Testis (tissue), 5 donors: ENCODE measurements at places on chromosomes 5 and 9. TPM values are rescaled to one million over a fixed set of nuclear protein-coding genes. Genes with fewer than 3 reads are reported as not detected.

DNA sequence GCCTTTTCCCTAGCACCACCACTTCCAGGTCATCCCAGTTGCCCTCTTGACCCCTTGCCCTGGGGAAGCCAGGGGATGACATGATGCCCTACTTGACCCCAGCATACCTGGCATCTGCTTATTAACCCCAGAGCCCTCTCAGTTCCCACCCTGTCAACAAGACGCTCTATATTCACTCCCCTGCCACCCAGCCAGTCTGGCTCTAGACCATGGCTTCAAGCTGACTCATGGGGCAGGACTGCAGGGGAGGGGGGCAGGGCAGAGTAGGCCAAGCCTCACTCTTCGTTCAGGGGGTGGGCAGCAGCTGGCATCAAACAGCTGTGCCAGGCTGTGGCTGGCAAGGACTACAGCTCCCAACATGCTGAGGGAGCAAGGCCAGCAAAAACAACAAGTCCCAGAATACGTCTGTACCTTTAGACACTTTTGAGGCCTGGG, 5.3 kb downstream of the ATOSB start:
- H3K36me3 ChIP-seq: no peaks in the 10 kb centered on the region
- DNase-seq: peak; percentile 9
- peaks cover 36% of the 10 kb centered on the region for H3K4me1 ChIP-seq
- H3K27me3 ChIP-seq: no peaks in the 10 kb centered on the region

GRCh38 chr5:15938186-15938585, 241.4 kb downstream of the MARCHF11 start:
- H3K27ac ChIP-seq: no peak overlapping the region
- H3K27me3 ChIP-seq: no peaks in the 10 kb centered on the region
- no peaks in the 10 kb centered on the region for H3K36me3 ChIP-seq
- DNase-seq: no peak

DNA sequence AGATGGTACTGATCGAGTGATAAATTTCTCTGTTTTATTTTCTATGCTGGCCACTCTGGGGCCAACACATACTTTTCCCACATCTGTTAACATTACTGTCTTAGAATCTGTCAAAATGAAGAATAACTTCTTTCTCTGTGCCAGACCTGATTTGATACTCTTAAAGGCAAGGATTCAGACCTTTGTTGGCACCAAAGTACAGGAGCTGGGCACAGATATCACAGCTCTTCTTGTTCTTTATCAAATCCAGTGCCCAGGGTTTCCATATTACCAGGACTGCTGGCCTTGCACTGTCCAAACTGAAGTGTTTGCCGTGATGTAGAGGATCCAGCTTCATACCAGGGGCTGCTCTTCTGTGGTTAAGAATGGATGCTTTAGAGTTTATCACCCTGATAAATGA, 20.9 kb downstream of the ZNF474 start:
- H3K36me3 ChIP-seq: no peaks in the 10 kb centered on the region
- DNase-seq: no peak
- H3K4me1 ChIP-seq: peaks cover 4% of the 10 kb centered on the region
- no peaks in the 10 kb centered on the region for H3K27me3 ChIP-seq
- no peak overlapping the region for H3K4me3 ChIP-seq

DNA sequence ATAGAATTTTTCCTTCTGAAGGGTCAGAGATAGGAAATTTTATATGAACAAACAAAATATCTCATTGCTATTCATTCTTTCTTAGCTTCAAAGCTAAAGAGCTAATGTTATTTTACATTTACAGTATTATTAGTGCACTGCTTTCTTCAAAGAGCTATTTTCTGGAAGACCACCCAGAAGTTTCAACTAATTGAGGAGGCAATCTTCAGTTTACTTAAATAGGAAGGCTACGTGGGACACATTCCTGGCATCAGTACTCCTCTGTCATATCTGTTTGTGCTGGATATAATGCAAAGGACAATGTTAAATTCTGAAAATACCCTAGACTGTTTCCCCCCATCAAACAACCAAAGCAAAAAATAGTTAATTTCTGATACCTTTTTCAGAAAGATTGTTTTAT, 30.8 kb downstream of the HAPLN1 start:
- no peaks in the 10 kb centered on the region for H3K36me3 ChIP-seq
- no peaks in the 10 kb centered on the region for H3K27me3 ChIP-seq
- H3K4me1 ChIP-seq: no peaks in the 10 kb centered on the region
- H3K27ac ChIP-seq: no peak overlapping the region
- no peak overlapping the region for H3K4me3 ChIP-seq
- no peak for DNase-seq

- H3K36me3 ChIP-seq: no peaks in the 10 kb centered on the region
- H3K4me1 ChIP-seq: no peaks in the 10 kb centered on the region
- no peak for DNase-seq
- H3K27me3 ChIP-seq: no peaks in the 10 kb centered on the region
- no peak overlapping the region for H3K4me3 ChIP-seq
- H3K27ac ChIP-seq: no peak overlapping the region
Observed at GRCh38 chr9:120562861-120563443, 17.0 kb downstream of the CDK5RAP2 start.

DNA sequence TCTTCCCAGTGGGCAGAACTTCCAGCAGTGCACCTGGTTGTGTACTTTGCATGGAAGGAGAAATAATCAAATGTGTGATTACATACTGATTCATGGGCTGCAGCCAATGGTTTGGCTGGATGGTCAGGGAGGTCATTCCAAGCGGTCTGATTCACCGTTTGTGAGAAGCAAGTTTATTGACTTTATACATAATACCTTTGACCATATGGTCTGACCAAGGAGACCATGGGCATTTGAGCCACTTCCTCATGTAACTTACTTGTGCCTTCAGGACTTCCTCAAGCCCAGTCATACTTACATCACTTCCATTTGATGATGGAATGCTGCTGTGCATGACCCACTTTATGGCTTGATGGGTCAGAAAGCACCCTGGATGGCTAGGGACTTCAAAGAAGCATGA, 41.1 kb downstream of the DAP start:
- no peak overlapping the region for H3K4me3 ChIP-seq
- H3K27ac ChIP-seq: no peak overlapping the region
- H3K27me3 ChIP-seq: no peaks in the 10 kb centered on the region
- H3K36me3 ChIP-seq: no peaks in the 10 kb centered on the region
- H3K4me1 ChIP-seq: no peaks in the 10 kb centered on the region
- DNase-seq: no peak

DNA sequence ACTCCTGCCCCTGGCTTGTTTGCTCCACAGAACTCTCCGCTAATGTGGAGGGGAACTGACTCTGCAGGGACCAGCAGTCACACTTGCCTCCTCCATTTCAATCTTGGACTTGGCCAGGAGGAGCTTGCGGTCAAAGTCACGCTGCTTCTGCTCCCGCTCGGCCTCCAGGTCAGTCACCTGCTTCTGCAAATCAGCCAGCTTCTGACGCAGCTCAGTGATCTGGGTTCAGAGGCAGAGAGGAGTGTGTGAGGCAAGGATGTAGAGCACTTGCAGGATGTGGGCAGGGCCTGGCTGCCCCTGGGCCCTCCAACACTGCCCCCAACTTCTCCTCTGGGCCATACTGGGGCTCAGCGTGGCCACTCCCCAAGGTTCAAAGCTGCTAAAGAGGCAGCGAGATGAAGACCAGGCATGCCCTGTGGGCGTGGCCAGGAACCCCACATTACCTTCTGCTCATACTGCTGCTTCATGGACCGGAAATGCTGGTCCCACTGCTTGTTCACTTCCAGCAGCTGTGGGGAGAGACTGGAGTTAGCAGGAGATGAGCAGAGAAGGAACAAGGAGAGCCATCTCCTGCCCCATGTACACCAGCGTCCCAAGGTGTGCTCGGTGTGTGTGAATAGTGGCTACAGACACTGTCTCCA, 22.2 kb downstream of the GPX3 start:
- peaks cover 33% of the 10 kb centered on the region for H3K4me1 ChIP-seq
- H3K4me3 ChIP-seq: no peak overlapping the region
- DNase-seq: no peak
- H3K36me3 ChIP-seq: no peaks in the 10 kb centered on the region
- no peaks in the 10 kb centered on the region for H3K27me3 ChIP-seq

GRCh38 chr9:136031741-136032730, 63.1 kb downstream of the NACC2 start:
- peaks cover 14% of the 10 kb centered on the region for H3K4me1 ChIP-seq
- H3K4me3 ChIP-seq: no peak overlapping the region
- DNase-seq: no peak
- H3K27me3 ChIP-seq: no peaks in the 10 kb centered on the region
- H3K36me3 ChIP-seq: no peaks in the 10 kb centered on the region

GRCh38 chr9:127219520-127219919, 45.1 kb upstream of the GARNL3 start:
- no peak for DNase-seq
- H3K36me3 ChIP-seq: no peaks in the 10 kb centered on the region
- no peak overlapping the region for H3K4me3 ChIP-seq

GRCh38 chr5:142814122-142814521, 43.9 kb downstream of the ARHGAP26 start:
- H3K36me3 ChIP-seq: no peaks in the 10 kb centered on the region
- no peaks in the 10 kb centered on the region for H3K27me3 ChIP-seq
- peak overlapping the region; percentile 84 for H3K27ac ChIP-seq

GRCh38 chr5:68268101-68268851, 52.7 kb downstream of the PIK3R1 start:
- no peaks in the 10 kb centered on the region for H3K36me3 ChIP-seq
- no peaks in the 10 kb centered on the region for H3K27me3 ChIP-seq
- no peak overlapping the region for H3K4me3 ChIP-seq
- DNase-seq: no peak
- H3K4me1 ChIP-seq: peaks cover 31% of the 10 kb centered on the region

DNA sequence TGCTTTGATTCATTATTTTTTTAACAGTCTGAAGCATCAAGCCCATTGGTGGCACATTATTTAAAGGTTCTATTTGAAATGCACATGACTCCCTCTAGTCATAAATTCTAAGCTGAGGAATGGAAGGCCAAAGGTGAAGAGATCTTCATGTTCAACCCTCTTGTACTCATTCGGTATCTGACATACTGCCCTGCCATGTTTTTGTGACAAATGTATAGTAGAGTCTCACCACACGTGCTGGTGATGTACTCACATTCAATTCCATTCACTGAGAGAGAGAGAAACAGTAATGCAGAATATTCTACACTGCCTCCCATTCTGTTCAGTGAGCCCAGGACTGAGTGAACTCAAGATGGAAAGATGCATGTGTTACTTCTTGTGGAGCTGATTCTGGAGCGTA, 98.3 kb downstream of the GDA start:
- no peaks in the 10 kb centered on the region for H3K27me3 ChIP-seq
- H3K36me3 ChIP-seq: no peaks in the 10 kb centered on the region
- H3K27ac ChIP-seq: no peak overlapping the region
- no peak for DNase-seq

- H3K4me1 ChIP-seq: no peaks in the 10 kb centered on the region
- H3K36me3 ChIP-seq: no peaks in the 10 kb centered on the region
- DNase-seq: no peak
- H3K27me3 ChIP-seq: no peaks in the 10 kb centered on the region
Observed at GRCh38 chr5:146888351-146888978, 9.9 kb upstream of the PPP2R2B start.

DNA sequence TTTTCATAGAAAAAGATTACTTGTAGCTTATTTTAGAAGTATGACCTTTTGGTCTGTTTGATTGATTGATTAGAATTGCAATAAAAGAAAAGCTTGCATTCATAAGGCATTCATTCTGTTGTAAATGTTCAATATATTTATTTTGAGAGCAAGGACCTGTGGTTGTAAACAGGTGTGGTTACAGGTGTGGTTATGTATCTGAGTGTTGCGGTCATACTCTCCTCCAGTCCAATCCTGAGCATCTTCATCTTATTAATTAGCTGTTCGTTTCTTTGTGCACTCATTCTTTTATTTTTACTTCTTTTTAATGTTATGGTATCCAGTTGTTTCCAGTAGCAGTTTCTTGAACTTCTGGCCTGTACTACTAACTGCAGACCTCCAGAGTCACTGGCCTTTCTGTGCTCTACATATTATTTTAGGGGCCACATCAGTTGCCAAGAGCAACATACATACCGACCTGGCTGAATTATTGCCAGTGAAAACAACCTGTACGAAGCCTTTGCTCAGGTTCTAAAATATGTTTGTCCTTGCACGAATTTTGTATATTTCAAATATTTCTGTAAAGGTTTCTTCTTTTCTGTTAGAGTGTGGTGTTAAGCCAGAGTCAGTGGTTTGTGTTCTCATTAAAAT, 128.7 kb downstream of the CDC42SE2 start:
- no peaks in the 10 kb centered on the region for H3K4me1 ChIP-seq
- H3K4me3 ChIP-seq: no peak overlapping the region
- DNase-seq: no peak
- H3K27me3 ChIP-seq: no peaks in the 10 kb centered on the region

DNA sequence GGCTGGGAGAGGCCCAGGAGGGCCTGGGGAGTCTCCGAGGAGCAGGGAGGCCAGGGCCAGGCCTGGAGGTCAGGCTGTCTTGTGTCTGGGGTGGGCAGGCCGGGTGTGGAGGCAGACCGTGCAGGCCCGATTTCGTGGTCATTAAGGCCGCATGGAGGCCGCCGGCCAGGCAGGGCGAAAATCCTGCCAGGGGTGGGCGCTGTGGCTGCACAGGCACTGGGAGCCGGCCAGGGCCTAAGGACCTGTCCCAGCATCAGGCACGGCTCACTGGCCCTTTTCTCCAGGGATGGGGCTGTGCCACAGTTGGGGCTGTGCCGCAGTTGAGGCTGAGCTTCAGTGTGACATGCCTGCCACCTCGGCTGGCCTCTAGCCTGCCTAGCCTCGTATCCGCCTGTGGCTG, 35.9 kb downstream of the ASS1 start:
- no peak overlapping the region for H3K4me3 ChIP-seq
- no peaks in the 10 kb centered on the region for H3K4me1 ChIP-seq
- H3K27ac ChIP-seq: no peak overlapping the region
- H3K36me3 ChIP-seq: no peaks in the 10 kb centered on the region
- H3K27me3 ChIP-seq: no peaks in the 10 kb centered on the region

- H3K36me3 ChIP-seq: no peaks in the 10 kb centered on the region
- H3K4me3 ChIP-seq: no peak overlapping the region
- no peaks in the 10 kb centered on the region for H3K27me3 ChIP-seq
Observed at GRCh38 chr5:5085381-5085780, 54.7 kb upstream of the ADAMTS16 start.

- DNase-seq: no peak
- H3K4me3 ChIP-seq: no peak overlapping the region
- peaks cover 2% of the 10 kb centered on the region for H3K4me1 ChIP-seq
- H3K27me3 ChIP-seq: no peaks in the 10 kb centered on the region
Observed at GRCh38 chr9:110109333-110110092, 98.4 kb downstream of the C9orf152 start.

DNA sequence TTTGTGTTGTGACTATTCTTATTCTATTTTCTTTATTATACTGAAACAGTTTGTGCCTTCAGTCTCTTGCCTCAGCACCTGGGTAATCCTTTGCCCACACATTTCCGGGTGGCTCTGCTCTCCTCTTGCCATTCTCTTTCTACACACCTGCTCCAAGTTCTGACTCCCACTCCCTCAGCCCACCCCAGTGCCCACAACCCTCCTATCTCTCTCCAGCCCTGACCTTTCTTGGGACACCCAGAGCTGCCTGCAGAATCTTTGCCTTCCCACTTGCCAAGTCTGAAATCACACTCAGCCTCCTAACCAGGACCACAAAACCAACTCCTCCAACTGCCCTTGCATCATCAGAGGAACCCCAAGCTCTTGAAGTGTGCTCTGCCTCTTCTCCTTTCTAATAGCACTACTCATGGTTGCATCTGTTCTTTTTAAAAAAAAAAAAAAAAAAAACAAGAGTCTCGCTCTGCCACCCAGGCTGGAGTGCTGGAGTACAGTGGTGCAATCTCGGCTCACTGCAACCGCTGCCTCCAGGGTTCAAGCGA, 4.1 kb downstream of the SWI5 start:
- no peak for DNase-seq
- no peak overlapping the region for H3K4me3 ChIP-seq
- no peak overlapping the region for H3K27ac ChIP-seq

The GARIN3 gene
- 45.6 TPM for polyA plus RNA-seq

The MED22 gene
- 20.2 TPM for polyA plus RNA-seq

The PRUNE2 gene
- polyA plus RNA-seq: 19.3 TPM

The STXBP1 gene
- 21.2 TPM for polyA plus RNA-seq

The HAPLN1 gene
- polyA plus RNA-seq: not detected

The PTPDC1 gene
- polyA plus RNA-seq: 18.3 TPM

The CCL27 gene
- 1.4 TPM for polyA plus RNA-seq

The SPINK6 gene
- not detected for polyA plus RNA-seq

The NME5 gene
- 129 TPM for polyA plus RNA-seq

The CDX1 gene
- 3.4 TPM for polyA plus RNA-seq
